ENCODE measurements at places on chromosomes 12 and 14.

DNA sequence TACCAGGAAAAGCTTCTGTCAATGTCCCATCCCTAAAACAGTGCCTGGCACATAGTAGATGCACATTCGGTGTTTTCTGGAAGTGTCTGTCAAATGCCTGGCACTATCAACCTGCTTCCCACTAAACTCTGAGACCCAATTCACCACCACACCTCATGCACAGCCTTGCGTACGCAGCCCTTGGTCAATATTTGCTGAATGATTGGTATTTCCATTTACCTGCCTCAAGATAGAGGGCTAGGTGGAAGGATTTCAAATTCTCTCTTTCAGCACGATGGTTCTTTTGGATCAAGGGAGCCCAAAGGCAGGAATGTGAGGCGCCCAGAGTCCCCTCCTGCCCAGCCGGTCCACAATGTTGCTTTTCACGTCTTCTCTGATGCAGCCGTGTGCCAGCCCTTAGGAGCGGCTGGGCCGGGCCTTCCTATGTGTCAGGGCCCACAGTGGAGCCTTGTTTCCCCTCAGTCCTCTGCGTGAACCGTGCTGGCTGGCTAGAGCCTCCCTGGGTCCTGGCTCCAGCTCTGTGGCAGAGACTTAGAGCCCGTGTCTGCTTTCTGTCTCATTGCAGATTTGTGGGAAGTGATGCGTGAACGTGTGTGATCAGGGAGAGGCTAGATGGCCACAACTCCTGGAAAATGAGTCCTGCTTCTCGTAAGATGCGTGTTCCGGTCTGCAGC, 99.9 kb upstream of the RFLNA start:
- DNase-seq, result no peak

- DNase-seq, result no peak
Observed at GRCh38 chr12:87511371-87511770, 517.8 kb downstream of the C12orf50 start.

DNA sequence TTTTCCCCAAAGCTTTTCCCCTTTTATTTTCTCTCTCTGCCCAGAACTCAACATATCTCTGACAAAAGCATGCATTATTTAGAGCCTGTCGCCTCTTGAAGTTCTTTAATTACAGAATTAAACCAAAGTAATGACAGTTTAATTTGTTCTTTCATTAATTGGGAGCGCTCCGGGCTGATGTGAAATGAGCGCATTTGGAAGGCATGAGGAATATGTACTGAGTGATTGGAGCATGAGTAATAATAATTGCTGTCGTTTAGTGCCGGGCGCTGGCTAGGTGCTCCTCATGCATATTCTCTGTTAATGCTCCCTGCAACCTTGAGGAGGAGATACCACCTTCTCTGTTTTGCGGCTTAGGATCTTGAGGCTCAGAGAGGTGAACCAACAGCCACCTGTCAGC, 120.5 kb downstream of the SLC25A47 start:
- no peak for DNase-seq

GRCh38 chr12:96445691-96446583, 43.4 kb upstream of the CFAP54 start:
- DNase-seq, result no peak

DNA sequence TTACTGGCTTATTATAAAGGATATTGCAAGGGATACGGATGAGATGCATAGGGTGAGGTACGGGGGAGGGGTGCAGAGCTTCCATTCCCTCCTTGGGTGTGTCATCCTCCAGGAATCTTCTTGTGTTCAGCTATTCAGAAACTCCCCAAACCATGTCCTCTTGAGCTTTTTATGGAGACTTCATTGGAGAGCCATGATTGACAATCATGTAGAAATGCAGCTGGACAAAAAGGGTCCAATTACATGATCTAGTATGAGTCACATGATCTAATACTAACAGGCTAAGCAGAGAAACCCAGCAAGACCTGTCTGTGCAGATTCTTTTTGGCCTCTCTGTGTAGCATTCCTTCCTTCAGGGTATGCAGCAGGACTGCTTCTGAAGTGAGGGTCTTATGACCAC, 23.9 kb upstream of the FLVCR2 start:
- DNase-seq, result no peak

DNA sequence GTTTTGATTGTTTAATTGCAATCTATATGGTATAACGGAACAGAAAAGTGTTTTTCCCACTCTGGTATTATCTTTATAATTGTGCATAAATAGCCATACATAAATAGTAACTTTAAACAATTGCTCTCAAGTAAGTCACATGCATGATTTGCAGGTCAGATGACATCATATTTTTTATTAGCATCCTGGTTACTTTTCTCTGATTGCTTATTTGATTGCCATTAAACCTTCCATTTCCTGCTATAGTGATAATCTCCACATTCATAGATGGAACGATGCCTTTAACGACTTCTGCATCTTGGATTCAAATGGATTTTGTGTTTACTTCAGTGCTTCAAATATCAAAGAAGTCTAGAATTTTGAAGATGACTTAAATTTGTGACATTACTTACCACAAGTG, 3.5 kb upstream of the KLRK1 start:
- DNase-seq, result no peak

- DNase-seq, result no peak
Observed at GRCh38 chr14:58972233-58973017, 216.0 kb upstream of the DAAM1 start.

GRCh38 chr14:95363468-95363954, 43.8 kb upstream of the CLMN start:
- DNase-seq, result no peak

- DNase-seq, result no peak
Observed at GRCh38 chr12:14880890-14881453, 4.7 kb downstream of the MGP start.

- DNase-seq, result peak; percentile 78
Observed at GRCh38 chr14:70027785-70028428, 148.7 kb downstream of the SMOC1 start.

DNA sequence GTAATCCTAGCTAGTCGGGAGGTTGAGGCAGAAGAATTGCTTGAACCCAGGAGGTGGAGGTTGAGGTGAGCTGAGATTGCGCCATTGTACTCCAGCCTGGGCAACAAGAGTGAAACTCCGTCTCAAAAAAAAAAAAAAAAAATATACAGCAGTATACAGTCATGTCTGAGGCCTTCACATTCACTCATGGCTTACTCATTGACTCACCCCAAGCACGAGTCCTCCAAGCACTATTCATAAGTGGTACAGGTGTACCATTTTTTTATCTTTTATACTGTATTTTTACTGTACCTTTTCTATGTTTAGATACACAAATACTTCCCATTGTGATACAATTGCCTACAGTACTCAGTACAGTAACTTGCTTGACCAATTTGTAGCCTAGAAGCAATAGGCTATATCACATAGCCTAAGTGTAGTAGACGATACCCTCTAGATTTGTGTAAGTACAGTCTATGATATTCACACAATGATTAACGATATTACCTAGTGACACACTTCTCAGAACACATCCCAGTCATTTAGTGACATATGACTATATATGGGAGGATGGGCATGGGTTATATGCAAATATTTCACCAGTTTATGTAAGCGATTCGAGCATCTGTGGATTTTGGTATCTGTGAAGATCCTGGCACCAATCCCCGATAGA, 12.2 kb downstream of the LLPH start:
- DNase-seq, result no peak

DNA sequence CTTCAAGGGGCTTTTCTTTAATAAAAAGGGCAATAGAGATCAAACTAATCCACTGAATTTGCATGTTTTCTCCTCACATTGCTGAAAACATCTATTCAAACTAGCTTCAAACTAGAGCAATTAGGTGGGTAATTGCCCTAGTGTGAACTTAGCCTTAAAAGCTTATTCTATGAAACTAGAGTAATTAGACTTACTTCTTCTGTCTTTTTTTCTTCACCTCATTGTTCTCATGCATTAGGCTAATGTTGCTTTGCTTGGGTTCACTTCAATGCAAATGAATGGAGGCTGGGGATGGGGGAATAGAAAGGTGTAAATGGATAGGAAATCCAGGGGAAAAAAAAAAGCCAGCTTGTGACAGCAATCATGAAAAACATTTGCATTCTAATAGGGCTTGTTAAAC, 414.8 kb upstream of the LMO3 start:
- DNase-seq, result peak; percentile 24

DNA sequence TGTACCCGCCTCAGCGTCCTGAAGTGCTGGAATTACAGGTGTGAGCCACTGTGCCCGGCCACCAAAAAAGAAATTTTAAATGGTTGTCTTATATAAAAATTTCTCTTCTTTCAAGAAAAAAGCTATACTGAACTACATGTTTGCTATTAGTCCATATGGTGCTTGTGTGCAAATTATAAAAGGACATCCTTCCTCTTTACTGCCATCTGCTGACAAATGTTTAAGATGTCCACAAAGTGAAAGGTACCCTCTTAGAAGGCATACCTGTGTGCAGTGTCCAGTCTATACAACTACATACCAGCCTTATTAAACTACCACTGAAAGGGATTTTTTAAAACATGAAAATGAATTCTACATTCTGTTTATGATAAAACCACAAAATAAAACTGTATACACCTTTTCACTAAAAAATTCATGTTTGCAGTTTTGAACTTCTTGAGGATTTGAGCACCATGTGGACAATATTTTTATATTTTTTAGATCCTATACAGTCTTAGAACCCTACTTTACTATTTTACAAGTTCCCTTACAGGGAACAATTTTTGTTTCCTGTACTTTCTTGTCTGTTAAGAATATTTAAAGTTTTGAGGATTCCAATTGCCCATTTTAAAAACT, 32.8 kb upstream of the TOMM20L start:
- no peak for DNase-seq

DNA sequence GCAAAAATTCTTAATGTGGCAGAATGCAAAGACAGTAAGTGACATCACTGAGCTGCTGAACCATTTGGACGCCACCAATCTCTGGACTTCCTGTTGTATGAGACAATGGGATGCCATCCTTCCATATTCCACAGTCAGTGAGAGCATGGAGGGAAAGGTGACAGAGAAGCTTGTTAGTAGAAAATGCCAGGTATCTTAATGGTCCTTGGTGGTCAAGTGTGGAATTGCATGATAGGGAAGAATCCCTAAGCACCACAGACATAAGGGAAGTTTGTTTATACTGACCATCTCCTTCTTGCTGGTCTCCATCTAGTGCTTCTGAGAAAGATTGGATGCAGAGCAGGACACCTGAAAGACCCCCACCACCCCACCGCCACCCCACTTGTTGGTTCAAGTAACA, 1410.0 kb upstream of the TMEM132C start:
- no peak for DNase-seq

DNA sequence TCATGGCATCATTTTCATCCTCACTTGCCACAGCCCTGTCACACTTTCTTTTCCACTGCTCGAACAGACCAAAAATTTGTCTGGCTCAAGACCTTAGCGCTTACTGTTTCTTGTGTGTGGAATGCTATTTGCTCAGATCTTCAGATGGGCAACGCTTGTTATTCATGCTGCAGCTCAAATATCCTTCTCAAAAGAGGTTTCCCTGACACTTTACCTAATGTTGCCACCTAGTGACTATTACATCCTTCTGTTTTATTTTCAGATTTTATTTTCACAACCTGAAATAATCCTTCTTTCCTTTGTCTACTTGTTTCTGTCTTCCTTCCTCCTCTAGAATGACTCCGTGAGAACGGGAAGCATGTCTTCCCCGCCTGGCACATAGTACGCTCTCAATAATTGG, 5.6 kb downstream of the FBXO33 start:
- no peak for DNase-seq

DNA sequence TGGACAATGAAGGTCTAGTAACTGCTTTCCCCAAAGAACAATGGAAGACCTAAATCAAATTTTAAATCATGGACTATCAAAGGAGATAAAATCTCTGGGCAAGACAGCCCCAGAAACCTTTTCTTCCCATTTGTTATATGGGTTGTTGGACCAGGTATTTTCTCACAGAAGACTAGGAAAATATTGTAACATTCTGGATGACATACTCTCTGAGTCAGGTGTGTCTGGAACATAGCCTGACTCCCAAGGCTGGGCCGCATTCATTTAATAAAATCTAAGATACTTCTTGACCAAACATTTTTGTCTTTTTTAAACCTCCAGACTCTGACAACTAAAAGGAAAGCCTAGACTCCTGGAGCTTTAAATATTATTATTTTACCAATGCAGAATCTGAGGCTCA, 87.9 kb downstream of the ATP23 start:
- DNase-seq, result no peak

GRCh38 chr12:90858252-90858651, 96.7 kb downstream of the CCER1 start:
- DNase-seq, result peak; percentile 98

- no peak for DNase-seq
Observed at GRCh38 chr14:65170318-65170717, 68.0 kb upstream of the MAX start.

- DNase-seq, result no peak
Observed at GRCh38 chr14:65403231-65403630, 9.3 kb upstream of the FUT8 start.

DNA sequence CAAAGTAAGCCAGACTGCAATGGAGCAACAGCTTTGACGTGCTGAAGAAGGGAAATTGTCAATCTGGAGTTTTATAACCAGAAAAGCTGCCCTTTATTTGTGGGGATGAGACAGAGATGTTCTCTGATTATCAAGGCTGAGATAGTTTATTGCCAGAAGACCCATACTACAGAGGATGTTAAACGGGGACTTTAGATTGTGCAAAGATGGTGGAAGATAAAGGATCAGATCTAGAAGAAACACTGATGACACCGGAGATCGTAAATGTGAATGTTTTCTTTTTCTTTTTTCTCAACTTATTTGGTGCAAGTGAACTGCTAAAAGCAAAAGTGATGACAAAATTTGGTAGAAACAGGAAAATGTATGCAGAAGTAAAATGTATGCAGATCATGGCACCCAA, 178.3 kb upstream of the PLEKHG7 start:
- no peak for DNase-seq

- peak; percentile 32 for DNase-seq
Observed at GRCh38 chr14:60163693-60164092, 1.5 kb downstream of the DHRS7 start.

GRCh38 chr12:90630006-90630405, 325.0 kb downstream of the CCER1 start:
- DNase-seq, result no peak

- DNase-seq, result no peak
Observed at GRCh38 chr14:61673305-61673704, 22.0 kb upstream of the HIF1A start.

GRCh38 chr14:69819607-69820006, 22.6 kb upstream of the SLC10A1 start:
- no peak for DNase-seq

GRCh38 chr14:74213907-74214803, 25.1 kb upstream of the VSX2 start:
- DNase-seq, result no peak

GRCh38 chr12:9327320-9327719, 119.1 kb upstream of the PZP start:
- DNase-seq, result no peak

DNA sequence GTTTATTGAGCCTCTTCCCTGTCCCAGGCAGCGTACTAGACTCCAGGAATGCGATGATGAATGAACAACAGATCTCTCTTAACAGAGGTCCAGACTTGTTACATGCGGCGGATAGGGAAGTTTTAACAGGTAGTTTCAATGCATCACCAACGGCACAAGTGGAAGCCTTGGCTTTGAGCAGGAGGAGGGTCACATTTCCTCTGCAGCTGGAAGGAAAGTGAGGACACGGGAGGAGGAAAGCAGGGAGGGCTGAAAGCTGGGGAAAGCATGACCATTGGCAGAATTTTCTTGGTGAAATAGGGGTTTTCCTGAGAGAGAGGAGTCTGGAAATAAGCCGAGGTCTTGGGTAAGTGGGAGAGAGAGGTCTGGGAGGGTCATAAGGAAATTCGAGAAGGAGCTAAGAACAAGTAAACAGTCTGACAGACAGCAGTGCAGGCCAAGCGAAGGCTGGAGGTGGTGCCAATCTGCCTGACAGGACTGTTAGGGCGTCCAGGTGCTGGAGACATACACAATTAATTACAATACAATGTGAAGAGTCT, 15.4 kb downstream of the BHLHE41 start:
- peak; percentile 68 for DNase-seq

All from NCI-H526 (cell line).